ENCODE measurements at places on chromosomes 2 and 18.

DNA sequence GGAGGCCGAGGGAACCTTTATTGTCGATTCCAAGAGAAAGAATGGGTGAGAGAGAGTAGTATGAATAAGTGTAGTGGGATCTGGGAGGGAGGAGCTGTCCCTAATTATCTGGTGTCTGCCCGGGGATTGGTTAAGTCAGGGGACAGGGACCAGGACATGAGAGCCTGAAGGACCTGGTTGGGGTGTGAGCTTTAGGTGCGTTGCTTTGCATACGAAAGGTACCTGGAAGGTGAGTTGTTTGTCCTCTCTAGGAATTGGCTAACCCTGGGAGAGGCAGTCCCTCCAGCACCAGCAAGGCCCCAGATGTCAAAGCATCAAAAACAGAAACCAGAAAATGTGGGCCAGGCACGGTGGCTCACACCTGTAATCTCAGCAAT is 48.1 kb upstream of the RPL31 start:
- no peak for DNase-seq

GRCh38 chr2:43158259-43158880 is 68.0 kb downstream of the ZFP36L2 start:
- no peak for DNase-seq

DNA sequence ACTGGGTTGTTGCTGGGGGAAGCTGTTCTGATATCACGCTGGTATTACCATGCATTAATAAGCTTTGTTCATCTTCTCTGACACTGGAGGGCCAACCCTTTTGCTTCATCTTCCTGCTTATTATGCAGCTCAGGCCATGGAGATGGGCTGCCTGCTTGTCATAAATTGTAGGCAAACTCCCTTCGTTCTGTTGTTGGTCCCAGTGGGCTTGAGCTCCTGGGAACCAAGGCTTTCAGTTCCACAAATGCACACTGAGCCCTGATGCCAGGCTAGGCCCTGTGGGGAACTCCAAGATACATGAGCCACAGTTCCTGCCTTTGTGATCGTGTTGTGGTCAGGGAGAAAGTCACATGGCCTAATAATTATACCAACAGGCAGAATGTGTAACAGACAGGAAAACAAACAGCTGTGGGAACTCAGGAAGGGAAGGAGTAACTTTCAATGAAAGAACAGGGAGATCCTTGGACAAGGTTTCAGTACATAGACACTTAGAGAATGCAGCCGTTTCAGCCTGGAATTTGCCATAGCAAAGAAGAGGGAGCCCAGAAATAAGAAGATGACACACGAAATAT is 49.0 kb upstream of the BCL2L11 start:
- no peak for DNase-seq

- peak; percentile 78 for DNase-seq
These were observed 3.6 kb downstream of the ZNF516 start for GRCh38 chr18:76491473-76491775.

- DNase-seq, result peak; percentile 33
These were observed 122.9 kb downstream of the MRO start for GRCh38 chr18:50696929-50697328.
